H4 (cell line): ENCODE measurements at places on chromosomes 3 and 15.

DNA sequence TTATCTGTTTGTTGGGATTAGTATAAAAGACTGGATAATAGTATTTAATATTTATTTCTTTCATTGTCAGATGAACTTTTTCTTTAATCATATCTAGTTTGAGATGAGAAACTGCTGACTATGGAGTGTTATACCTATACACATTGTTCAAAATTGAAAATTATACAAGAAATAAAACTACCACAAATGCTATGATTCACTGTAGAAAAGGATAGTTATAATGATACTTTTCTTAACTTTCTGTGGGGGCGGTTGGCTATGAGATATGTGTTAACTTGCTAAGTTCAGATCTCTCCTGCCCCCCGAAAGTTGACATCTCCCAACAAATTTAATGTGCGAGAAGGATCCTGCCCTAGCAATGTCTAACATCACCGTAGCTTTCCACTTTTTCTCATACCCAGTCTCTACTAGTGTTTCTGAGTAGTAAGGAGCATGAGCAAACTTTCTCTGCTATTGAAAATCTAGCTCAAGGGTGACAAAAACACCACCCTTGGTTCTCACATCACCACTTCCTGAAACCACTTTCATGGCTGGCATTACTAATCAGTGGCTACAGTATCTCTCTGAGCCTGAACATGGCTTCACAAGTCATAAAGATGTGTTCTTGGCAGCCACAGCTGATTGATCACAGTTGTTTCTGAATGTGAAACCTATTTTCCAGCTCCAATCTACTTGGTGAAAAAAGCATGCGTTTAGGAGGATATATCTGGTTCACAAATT is 15.8 kb upstream of the SAMMSON start:
- DNase-seq, result no peak

- DNase-seq, result no peak
Measured at GRCh38 chr3:50518436-50518835, 15.0 kb upstream of the CACNA2D2 start.

- DNase-seq, result no peak
Measured at GRCh38 chr3:31880482-31881078, 100.5 kb downstream of the OSBPL10 start.

- DNase-seq, result no peak
Measured at GRCh38 chr15:42092398-42093318, 1.7 kb downstream of the PLA2G4D start.

DNA sequence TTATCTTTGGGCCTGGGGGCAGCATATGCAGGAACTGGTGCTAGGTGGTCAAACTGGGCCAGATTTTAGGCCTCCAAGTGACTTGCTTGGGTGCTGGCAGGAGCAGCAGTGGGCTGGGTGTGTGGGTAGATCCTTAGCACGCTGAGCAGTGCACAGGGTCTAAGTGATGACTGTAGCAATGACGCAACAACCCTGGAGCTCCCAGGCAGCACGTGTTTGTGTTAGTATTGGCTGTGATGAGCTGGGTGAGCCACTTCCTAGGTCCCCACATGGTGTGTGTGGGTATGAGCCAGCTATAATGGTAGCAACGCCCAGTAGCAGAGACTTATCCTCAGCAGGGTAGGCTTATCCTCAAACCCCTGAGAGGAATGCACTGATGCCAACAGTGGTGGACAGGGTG is 570.6 kb upstream of the ROBO1 start:
- DNase-seq, result peak; percentile 11

DNA sequence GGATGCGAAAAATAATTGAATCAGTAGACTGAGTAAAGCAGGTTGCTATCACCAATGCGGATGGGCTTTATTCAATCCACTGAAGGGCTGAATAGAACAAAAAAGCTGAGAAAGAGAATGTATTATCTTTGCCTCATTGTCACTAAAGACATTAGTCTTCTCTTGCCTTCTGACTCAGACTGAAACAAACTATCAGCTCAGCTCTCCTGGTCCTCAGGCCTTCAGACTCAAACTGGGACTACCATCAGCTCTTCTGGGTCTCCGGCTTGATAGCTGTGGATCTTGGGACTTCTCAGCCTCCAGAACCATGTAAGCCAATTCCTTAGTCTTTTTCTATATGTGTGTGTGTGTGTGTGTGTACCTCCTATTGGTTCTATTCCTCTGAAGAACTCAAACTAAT is 12.6 kb downstream of the IFT57 start:
- DNase-seq, result no peak

GRCh38 chr3:196994056-196994455 is 25.4 kb upstream of the PIGZ start:
- no peak for DNase-seq

- no peak for DNase-seq
Measured at GRCh38 chr15:43118829-43119228, 13.0 kb upstream of the UBR1 start.

DNA sequence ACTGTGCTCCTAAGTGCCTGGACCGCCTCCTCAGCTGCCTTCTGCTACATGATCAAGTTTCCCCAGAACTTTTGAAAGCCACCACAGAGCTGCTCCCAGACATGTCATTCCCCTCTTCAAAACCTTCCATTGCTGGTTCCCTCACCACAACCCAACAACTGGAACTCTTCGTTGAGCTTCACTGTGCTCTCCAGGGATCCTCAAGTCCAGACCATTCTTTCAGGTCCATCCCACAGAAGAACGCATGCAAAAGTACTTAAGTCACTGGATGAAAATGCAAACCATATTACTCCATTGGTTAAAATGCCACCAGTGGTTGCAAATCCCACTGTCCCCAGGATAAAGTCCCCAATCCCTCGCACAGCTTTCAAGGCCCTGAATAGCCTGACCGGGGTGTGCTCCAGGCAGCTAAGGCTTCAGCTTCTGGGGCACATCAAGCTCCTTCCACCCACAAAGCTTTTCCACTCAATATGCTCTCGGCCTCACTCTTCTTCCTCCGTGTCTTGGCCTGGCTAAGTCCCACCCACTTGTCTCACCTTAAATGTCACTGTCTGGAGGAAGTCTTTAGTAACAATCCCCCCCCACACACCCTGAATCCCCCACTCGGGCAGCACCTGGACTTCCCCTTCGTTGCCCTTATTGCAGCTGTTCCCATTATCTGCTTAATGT is 84.8 kb downstream of the XXYLT1 start:
- DNase-seq, result no peak

- no peak for DNase-seq
Measured at GRCh38 chr3:17539436-17539835, 203.0 kb downstream of the TBC1D5 start.
